ENCODE measurements at places on chromosomes 3 and 15.

DNA sequence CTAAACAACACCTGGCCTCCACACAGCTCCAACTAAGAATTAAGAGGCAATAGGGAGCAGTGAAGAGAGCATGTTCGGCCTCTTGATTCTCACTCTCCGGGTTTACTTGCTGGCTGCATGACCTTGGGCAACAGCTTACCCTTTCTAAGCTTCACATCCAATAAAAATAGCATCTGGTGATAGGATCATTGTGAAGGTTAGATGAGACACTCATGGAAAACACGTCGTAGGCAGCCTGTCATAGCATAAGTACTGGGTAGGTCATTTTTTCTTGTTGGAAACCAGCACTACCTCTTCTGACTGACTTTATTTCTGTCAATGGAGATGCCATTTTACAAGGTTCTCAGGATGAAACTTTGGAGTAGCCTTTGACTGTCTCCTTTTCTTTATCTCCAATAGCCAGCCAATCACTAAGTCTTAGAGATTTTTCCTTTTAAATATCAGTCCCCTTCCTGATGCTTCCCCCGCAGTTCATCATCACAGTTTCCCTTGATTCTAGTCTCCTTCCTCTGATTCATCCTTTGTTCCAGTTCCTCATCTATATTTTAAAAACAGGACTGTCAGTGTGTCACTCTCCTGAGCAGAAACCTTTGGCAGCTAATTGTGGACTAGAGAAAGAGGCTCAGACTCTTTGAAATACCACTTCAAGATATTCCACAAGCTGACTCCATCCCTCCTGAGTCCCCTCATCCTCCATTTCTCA lies 271.5 kb downstream of the SLC9A9 start:
- no peak for DNase-seq

DNA sequence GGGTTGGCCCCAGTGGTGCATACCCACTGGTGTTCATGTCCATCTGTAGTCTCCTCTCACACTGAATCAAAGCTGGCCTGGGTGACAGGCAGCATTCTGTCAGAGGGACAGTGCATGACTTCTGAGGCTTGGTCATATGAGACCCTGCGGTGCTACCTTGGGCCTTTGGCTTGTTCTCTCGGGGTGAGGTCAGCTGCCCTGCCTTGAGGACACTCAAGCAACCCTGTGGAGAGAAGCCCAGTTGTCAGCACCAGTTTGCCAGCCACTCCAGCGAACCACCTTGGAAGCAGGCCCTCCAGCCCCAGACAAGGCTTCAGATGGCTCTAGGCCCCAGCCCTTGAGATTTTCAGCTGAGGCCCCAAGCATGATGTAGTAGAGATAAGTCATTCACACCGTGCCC lies 16.9 kb upstream of the RAB7A start:
- no peak for DNase-seq

DNA sequence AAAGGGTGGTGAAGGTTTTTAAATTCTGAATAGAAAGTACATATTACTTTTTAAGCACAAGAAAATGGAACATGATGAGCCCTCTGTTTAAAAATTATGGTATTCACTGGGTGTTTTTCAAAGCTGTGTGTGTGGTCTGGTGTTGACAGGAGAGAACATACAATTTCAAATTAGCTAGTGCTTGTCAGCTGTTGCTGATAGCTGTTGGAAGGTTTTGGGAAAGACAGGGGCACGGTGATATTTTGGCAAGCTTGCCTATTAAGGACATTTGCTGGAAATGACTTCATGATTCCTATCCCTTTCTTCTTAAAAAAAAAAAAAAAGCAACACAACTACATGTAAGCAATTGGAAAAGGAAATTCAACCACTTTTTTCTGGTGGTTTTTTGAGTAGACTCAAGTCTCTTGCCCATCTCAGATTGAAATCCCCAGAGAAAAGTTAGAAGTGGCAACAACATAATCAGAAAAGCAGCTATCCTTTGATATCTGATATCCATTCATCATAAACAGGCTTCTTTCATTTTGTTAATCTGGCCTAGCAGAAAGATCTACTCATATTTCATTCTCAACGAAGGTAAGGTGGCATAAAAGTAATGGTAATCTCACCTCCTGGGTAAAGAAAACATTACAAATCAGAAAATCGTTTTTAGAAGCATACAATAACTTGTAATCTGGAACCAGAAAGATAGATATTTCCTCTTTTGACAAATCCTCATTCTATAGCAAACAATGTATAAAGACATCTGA lies 130.0 kb downstream of the RBMS3 start:
- DNase-seq, result no peak

GRCh38 chr3:140629357-140630137 lies 48.3 kb upstream of the TRIM42 start:
- DNase-seq, result no peak

DNA sequence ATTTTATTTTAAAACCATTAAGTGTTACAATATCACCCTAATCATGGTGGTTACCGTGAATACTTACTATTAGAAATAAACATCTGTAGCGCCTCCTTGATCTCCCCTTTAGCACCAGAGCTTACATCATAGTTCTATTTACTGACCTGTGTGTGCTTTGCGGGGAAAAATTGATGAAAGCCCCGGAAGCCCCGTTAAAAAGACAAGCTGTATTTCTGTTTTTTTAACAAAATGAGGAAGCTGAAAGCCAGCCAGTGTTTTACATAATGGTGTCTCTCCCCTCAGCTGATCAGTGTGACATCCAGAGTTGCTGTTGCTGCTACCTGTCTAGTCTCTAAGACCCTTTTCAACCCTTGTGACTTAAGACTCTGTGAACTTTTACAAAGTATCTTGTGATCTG lies 100.8 kb downstream of the OPA1 start:
- no peak for DNase-seq

- DNase-seq, result no peak
Observed at GRCh38 chr3:61928776-61929314, 367.5 kb downstream of the PTPRG start.

DNA sequence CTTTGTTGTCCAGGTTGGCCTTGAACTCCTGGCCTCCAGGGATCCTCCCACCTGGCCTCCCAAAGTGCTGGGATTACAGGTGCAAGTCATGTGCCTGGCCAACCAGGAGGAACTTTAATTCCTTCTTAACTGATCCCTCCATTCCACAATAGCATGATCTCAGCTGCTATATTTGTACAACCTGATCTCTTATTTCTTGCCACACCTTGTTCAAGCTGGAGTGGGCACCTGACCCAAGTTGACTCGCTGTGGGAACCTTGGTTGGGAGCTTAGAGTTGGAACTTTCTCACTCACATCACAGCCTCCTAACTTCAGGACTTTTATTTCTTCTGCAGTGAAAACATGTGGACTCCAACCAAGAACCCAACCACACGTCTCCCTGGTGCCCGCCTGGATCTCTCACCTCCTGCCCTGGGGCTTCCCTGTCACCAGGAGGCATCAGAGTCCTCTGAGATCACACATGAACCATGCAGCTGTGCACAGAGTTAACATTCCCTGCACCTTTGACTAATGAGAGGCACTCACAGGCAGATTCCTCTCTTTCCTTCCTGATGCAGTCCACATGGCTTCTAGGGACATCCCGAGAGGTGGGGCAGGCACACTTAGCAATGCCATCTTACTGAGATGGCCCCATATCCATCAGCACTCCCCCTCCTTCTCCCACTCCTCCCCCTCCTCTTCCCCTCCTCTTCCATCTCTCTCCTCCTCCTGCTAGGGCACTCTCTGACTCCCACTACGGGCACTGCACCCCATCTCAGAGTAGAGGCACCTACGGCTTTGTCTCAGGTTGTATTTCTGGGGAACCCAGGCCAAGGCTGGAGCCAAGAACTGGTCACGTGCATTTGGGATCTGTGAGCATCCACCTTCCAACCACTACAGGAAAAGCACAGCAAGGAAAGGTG lies 9.7 kb upstream of the CYFIP1 start:
- no peak for DNase-seq

GRCh38 chr3:47847260-47847659 lies 44.3 kb downstream of the DHX30 start:
- no peak for DNase-seq

DNA sequence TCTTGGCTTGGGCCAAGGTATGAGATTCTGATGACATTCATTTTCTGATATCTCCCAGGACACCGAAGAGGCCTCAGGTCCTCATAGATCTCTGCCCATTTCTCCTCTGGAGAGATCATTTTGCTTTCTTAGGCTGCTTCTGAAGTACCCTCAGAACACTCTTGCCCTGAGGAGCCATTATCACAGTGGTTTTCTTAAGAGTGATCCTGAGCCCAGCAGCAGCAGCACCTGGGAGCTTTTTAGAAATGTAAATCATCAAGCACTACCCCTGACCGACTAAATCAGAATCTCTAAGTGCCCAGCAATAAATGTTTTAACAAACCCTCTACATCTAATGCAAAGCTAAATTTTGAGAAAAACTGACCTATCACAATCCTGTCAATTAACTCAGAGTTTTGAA lies 40.6 kb upstream of the SLC9A9 start:
- DNase-seq, result no peak

- no peak for DNase-seq
Observed at GRCh38 chr3:30657914-30658313, 51.5 kb downstream of the TGFBR2 start.

GRCh38 chr15:90585863-90586262 lies 56.1 kb downstream of the CRTC3 start:
- DNase-seq, result no peak

DNA sequence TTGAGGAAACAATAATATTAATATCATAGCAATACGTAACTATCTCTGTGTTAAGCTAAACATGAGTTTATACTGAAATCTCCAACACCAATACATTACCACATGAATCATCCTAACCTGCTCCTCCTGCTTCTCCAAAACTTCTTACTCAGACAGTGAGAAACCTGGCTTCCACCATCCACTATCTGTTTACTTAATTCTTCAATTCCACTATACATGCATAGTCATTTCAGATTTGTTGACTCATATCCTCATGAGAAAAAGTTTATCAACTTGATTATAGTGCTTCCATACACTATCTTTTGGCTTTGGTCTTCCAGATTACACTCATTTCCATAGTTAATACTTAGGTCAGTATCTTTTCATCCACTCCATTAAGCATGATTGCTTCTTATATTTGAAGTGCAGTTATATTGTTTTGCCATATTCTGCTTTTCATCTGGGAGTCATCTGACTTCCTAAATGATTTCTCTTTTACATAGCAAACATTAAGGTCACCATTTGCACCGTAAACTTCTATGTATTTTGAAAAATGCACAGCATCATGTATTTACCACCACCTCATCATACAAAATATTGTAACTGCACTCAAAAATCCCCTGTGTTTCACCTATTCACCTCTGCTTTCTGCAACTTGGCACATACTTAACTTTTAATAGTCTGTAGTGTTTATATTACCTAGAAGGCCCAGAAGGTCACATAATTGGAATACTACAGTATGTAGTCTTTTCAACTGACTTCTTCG lies 970.6 kb downstream of the DIPK2A start:
- DNase-seq, result no peak

DNA sequence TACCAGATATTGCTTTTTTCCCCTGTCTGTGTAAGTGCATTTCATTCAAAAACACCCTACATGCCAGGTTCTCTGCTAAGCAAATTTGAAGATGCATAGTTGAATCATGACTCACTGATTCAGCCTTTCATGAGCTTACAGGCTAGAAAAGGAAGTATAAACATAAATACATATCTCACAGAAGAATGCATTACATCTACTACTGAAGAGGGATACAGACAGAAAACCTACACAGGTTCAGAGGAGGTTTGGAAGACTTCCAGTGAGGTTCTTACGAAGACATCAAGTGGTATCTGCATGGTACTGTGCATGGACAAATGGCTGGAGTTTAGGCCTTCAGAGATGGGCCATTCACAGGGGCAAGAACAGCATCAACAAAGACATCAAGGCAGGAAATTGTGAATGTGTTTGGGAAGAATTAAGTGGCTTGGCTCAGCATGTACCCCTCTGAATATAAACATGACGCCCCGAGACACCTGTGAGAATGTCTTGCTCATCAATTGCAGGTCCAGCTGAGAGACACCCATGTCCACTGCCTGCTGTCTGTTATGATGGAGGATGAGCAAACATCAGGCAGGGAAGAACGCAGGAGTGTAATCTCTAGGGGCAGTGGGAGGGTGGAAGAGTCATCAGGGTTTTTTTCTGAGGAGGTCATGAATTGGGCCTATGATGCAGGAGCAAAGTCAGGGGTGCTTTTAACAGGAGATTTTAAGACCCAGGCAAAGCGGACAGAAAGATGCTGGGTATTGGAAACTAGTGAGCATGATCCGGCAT lies 105.1 kb upstream of the GALNT15 start:
- DNase-seq, result no peak

DNA sequence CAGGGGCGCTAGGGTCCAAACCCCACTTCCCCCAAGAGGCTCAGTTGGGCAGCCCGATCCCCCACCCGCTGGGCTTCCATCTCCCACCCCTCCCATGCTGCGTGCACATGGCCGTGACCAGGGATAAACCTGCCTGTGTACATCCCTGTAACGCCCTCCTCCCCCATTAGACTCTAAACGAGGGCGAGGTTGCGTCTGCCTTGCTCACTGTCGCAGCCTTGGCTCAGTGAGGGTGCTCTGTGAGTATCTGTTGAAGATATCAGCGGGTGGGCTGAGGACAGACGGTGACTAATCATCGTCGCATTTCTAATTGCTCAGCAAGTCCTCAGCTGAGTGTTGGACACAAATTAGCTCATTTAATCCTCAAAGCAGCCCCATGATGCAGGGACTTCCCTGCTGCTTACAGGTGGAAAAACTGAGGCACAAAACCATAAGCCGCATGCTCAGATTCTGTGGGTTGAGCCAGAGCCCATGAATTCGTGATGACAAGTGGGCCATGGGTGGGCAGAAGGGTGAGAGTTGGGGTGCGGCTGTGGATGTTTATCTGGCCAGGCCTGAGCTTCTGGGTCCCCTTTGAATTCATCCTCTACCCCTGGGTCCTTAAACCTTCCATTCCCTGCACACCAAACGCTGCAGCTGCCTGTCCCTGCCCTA lies 26.0 kb downstream of the FBLN2 start:
- DNase-seq, result no peak

- no peak for DNase-seq
Observed at GRCh38 chr3:115351193-115351592, 204.1 kb upstream of the ZBTB20 start.

DNA sequence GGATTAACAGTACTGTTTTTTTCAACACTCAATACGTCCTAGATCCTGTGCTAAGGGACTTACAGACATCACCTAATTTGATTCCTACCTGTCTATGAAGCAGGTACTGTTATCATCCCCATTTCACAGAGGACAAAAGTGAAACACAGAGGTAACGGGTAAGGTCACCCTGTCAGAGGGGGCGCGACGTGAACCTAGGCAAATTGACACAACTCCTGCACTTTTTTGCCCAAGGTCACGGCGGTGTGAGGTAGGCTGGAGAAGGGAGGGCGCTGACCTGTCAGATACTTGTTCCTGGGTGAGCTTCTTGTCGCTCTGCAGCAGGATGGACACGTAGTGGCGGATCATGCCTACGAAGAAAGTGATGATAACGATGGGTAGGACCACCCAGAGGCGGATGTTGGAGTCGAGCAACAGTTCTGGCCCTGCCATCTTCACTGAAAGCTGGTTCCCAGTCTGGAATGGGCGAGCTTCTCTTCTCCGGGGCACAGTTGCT lies 363 bp downstream of the EMC3 start:
- DNase-seq, result no peak

GRCh38 chr3:140536926-140537726 lies 140.7 kb upstream of the TRIM42 start:
- DNase-seq, result peak; percentile 58

GRCh38 chr15:28888302-28888894 lies 2.6 kb downstream of the APBA2 start:
- DNase-seq, result no peak

- no peak for DNase-seq
Observed at GRCh38 chr15:39752246-39752645, 30.4 kb downstream of the FSIP1 start.

GRCh38 chr3:59762941-59763340 lies 713.1 kb upstream of the CFAP20DC start:
- DNase-seq, result no peak

- DNase-seq, result no peak
Observed at GRCh38 chr3:57903124-57903890, 104.9 kb upstream of the FLNB start.
